ENCODE measurements at places on chromosomes 3 and 15.

DNA sequence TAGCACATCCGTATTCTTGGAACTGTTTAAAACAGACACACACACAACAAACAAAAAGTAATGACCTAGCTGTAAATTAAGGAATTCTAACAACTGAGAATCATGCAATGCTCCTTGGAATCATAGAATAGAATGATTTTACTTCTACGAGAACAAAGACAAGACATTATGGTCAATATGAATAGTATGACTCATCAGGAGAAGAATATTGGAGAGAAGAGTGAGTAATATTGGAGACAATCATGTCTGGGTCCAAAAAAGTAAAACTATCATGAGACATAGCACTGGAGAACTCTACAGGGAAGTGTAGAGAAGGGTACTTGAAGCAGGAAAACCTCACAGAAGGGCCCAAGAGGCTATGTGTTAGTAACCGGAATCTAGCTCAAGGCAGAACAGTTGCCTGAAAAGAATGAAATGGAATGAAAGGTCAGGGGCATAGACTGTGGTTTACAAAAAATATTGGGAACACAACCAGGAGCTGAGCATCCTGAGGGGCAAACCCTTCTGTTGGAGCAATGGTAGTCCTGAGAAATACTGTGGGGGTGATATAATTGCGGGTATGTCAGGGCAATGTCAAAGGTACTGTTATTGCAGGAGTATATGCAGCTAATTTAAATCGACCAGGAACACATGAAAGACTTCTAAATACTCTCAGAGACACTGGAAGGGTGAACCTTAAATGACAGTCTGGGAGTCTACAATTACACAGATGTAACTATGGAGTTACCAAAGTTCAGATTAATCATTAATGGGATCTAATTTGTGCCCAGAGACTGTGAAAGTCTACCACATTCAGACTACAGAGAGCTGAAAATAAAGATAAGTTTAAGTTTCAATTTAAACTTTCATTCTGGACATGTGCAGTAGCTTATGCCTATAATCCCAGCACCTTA lies 201.2 kb downstream of the BCHE start:
- no peak for DNase-seq

- no peak for DNase-seq
Measured at GRCh38 chr15:48604567-48604966, 40.9 kb downstream of the FBN1 start.

DNA sequence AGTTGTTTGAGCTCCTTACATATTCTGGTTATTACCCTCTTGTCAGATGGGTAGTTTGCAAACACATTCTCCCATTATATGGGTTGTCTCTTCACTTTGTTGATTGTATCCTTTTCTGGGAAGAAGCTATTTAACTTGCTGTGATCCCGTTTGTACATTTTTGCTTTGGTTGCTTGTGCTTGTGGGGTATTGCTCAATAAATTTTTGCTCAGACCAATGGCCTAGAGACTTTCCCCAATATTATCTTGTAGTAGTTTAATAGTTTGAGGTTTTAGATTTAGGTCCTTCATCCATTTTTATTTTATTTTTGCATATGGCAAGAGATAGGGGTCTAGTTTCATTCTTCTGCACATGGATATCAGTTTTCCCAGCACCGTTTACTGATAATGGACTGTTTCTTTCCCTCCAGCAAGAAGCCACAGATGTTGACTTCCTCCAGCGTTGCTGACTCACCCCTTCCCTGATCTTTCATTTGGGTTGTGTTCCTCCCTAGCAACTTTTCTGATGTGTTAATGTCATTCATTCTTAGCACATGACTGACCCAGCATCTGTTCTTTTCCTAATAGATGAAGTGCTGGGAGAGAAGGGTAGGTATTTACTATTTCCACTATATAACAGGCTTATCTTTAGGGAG lies 166.7 kb upstream of the SGO1 start:
- DNase-seq, result no peak

DNA sequence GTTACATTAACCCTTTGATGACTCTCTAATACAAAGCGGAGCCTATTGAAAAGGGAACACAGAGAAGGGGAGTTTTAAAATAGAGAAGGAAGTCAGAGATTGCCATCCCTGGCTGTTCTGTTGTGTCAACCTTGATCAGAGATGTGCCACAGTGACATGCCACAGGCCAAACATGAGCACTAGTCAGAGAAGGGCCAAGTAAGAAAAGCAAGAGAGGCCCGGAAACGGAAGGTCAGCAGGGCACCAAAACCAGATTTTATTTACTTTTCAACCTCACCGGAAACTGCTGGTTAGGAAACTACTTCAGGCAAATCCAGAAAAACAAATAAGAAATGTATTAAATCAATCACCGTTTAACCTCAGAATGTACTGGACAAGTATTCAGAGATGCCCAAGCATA lies 171.8 kb downstream of the ALCAM start:
- no peak for DNase-seq

DNA sequence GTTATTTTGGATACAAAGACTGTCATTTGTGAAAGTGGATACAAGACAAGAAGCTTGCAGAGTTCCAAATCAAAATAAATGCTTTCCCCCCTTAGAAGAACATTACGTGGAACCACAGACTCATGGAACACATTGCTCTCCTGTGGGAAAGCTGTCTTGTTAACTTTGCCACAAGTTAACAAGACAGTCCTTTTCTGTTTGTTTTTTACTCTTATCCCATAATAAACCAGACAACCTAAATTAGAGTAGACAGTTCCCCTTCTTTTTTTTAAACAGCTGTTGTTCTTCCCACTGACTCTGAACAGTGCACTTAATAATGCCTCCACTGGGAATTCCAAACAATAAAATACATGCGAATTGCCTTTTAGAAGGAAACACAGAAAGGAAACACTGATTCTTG lies 255.3 kb upstream of the UBE2E2 start:
- no peak for DNase-seq

GRCh38 chr15:66389098-66389858 lies 2.6 kb downstream of the MAP2K1 start:
- peak; percentile 72 for DNase-seq

- no peak for DNase-seq
Measured at GRCh38 chr3:169508426-169508825, 155.1 kb downstream of the MECOM start.

GRCh38 chr3:66738625-66739365 lies 238.0 kb upstream of the LRIG1 start:
- no peak for DNase-seq

- DNase-seq, result no peak
Measured at GRCh38 chr15:57544848-57545480, 46.7 kb upstream of the MYZAP start.
